Liver (tissue), 10 donors: ENCODE measurements at places on chromosomes 13 and 19. TPM values are rescaled to one million over a fixed set of nuclear protein-coding genes. Genes with fewer than 3 reads are reported as not detected.

- no peak for DNase-seq
Observed at GRCh38 chr13:95749545-95749944, 72.6 kb downstream of the DNAJC3 start.

- DNase-seq = no peak
Observed at GRCh38 chr19:46862974-46863632, 2.3 kb downstream of the ARHGAP35 start.

GRCh38 chr13:42333613-42334328 is 61.8 kb downstream of the AKAP11 start:
- DNase-seq = no peak

DNA sequence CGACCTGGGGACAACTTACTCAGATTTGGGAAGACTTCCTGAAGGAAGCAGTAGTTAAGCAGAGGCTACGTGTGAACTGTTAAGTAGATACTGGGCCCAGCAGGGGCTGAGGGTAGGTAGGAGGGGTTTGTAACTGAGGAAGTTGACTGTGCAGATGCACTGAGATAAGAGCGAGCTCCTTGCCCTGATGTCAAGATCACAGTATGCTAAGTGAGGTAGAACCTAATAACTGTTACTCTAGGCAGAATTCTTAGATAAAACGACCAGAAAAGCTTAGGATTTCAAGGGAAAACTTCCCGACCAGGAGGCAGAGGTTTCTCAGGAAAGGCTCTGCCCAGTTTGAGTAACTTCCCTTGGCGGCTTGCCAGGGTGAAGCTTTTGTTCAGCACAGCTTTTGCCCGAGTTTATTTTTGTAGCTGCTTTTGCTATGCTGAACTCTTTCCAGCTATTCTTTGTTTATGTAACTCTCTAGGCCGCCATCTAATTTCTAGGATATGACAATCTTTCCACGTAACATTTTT is 632.1 kb downstream of the DIAPH3 start:
- DNase-seq = peak; percentile 49

- DNase-seq = no peak
Observed at GRCh38 chr13:72462166-72462565, 265.3 kb downstream of the MZT1 start.

- DNase-seq = no peak
Observed at GRCh38 chr13:27176470-27177410, 5.1 kb upstream of the USP12 start.

GRCh38 chr13:50529154-50529882 is 314.2 kb downstream of the DLEU7 start:
- DNase-seq = no peak

The SIGLEC9 gene
- 4.8 TPM for total RNA-seq

GRCh38 chr13:19959141-19959830 is 759 bp downstream of the ZMYM2 start:
- peak; percentile 66 for DNase-seq

The SPACA4 gene
- not detected for total RNA-seq

DNA sequence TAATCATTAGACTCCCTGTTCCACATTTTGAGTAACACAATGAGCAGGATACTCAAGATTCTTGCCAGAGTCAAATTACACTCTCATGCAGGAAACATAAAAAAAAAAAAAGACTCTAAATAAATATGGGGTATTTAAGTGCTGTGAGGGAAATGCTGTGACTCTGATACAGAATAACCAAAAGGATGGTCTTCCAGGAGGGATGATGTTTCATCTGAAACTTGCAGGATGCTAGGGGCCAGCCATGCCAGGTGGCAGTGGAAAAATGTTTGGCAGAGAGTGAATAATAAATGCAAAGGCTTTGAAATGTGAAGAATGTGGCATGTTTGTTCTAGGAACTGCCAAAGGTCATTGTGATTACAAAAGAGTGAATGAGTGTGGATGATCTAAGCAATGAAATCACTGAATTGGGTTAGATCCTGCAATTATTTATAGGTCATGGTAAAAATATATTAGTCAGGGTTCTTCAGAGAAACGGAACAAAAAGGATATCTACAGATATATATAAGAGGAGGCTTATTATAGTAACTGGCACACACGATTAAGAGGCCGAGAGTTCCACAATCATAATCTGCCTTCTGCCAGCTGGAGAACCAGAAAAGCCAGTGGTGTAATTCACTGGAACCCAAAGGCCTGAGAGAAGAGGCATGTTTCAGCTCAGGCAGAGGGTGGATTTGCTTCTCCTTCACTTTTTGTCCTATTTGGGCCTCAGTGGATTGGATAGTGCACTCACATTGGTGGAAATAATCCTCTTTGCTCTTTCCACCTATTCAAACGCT is 1832.8 kb upstream of the MIR17HG start:
- DNase-seq = no peak

The ZNF285 gene
- total RNA-seq = 1.4 TPM

The TBC1D17 gene
- total RNA-seq = 14.9 TPM

The SPRED3 gene
- total RNA-seq = not detected

The ZNF836 gene
- 1.9 TPM for total RNA-seq

DNA sequence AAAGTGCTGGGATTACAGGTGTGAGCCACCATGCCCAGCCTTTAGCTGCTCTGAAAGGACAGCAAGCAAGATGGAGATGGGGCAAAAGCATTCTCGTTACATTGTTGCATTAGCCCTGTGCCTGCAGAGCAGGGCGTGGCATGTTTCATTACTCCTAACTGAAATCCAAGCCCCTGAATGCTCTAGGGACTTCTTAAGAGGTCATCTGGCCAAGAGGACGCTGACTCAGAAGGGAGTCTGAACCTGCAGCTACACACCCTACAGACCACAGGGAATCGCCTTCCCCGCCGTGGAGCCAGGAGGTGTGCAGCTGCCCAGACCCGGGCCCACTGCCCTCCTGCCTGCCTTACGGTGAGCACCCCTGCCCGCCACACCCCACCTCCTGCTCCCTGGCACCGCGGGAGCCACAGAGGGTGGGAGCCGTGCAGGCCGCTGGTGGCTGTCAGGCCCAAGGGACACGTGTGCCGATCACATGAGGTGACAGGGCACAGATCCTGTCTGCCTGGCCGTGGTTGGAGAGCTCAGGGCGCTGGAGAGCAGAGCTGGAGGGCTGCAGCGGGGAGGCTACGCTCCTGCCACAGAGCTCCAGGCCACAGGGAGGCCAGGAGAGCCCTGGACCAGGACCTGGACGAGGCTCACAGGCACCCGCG is 27.2 kb downstream of the ADPRHL1 start:
- no peak for DNase-seq

The PDX1 gene
- total RNA-seq = not detected

DNA sequence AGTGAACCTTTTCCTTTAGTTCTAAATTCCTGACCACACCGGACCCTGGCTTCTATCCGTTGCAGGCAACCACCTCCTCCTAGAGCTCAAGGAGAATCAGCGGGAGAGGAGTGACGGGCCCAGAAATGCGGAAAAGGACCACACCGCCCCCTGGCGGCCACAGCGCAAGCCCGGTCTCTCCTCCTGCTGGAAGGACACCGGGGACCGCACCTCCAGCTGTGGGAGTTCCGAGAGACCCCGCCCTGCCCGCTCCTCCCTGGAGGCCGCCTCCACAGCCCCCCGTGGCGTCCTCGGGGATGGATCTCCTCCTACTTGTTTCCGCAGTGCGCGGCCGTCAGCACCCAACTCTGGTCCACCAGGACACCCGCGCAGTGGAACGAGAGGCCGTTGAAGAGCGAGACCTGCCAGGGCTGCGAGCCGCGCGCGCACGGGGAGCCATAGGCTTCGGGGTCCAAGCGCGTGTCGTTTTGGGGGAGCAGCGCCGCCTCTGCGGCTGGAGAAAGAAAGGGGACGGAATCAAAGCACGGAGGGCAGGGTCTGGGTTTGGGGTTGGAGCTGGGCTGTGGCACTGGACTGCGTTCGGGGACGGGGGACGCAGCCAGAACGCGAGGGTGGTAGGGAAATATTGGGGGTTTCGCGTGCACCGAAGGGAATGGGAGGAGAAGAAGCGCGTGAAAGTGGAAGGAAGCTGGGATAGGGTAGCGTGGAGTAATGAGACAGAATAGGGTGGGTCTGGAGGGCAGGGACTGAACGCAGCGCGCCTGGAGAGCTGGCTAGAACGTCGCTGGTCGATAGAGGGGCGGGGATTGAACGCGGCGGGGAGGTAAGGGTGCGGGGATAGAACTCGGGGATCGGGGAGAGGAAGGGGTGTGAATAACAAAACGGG is 2.5 kb downstream of the KLK10 start:
- peak; percentile 64 for DNase-seq

- no peak for DNase-seq
Observed at GRCh38 chr13:29594710-29595379, 643 bp downstream of the SLC7A1 start.

The TNNT1 gene
- not detected for total RNA-seq

GRCh38 chr19:54191011-54191810 is at the start of gene TSEN34:
TSEN34 (plus strand) TSS chr19:54191308; CDS start chr19:54191365, 57 bp downstream.
- peak; percentile 89 for DNase-seq

The ZNF610 gene
- 0.08 TPM for total RNA-seq

GRCh38 chr13:23724196-23724970 is 154.2 kb downstream of the TNFRSF19 start:
- no peak for DNase-seq

GRCh38 chr13:110536006-110536693 is 25.4 kb downstream of the RAB20 start:
- no peak for DNase-seq

DNA sequence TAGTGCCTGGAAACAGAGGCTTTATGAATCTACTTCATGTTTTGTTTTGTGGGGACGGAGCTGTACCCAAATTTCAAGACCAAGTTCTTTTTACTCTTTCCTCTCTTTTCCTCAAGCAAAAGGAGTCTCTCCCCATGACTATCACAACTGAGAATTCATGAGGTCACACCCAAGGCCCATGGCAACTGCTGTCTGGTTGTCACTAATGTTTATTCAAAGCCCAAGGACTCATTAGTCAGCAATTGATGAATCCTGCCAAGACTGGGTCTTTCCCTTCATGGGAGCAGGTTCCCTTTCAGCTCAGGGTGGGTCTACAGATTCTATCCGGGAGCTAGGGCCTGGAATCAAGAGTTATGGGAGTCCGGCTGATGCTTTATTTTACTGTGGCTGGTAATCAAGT is 441.5 kb upstream of the PCDH20 start:
- DNase-seq = no peak

DNA sequence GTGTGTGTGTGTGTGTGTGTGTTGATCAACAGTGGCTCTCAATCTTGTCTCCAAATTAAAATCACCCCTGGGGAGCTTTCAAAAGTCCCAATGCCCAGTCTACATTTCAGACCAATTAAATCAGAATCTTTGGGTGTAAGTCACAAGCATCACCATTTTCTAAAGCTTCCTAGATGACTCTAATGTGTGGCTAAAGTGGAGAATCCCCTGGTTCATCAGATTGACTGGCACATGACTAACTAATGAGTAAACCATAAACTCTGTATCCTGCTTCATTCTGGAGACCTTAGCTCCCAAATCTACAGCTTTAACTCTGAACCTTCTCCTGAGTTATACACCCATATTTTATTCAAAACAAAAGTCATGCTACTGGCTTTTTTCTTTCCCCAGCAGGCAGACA is 131.3 kb downstream of the SUCLA2 start:
- no peak for DNase-seq
